ENCODE measurements at places on chromosomes 13 and 19.

GRCh38 chr19:34974646-34975045 is 10.6 kb upstream of the ZNF792 start:
- no peak for DNase-seq

- DNase-seq = no peak
Observed at GRCh38 chr13:99191900-99192399, 8.7 kb upstream of the UBAC2 start.

DNA sequence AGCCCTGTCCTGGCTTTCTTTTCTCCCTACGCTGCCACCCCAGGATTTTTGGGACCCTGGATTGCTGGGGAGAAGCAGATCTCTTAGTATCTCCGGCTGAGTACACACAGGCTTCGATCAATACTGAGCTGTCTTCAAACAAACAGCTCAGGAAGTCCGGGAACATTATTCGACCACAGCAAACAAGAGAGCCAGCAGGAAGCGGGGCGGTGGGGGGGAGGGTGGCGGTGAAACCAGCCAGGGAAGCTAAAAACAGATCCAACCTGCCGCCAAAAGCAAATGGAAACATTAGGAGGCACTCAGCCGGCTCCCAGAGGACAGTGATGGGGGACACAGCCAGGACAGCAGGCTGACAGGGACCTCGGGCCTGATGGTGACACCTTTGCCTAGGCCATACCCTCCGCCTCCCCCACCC is 12.2 kb upstream of the BCAM start:
- DNase-seq = no peak

DNA sequence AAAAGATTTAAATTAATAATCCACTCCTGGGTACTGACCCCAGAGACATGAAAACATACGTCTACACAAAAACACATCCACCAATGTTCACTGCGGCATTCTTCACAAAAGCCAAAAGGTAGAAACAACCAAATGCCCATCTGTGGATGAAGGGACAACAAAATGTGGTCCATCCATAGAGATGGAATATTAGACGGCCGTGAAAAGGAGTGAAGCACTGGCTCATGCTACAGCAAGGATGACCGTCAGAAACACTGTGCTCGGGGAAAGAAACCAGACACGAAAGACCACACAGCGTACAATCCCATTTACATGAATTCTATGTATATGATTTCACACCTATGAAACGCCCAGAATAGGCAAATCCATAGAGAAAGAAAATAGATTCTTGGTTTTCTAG is 6.1 kb downstream of the RDH13 start:
- no peak for DNase-seq

DNA sequence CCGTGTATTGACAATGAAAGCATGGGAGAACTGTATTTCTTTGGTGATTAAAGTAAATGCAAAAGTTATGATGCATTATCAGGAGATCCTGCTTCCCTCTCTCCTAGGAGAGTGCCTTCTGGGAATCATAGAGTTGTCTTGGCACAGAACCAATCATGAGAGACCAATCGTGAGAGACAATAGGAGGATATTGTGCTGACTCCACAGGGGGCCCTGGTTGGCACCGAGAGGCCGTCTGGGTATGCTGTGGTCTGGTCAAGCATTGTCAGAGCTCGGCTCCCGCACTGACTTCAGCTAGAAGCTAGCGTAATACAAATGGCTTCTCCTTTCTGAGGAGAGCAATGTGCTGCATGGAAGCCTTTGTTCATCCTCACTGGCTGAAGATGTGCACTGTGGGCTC is 131.5 kb upstream of the GJB6 start:
- no peak for DNase-seq

DNA sequence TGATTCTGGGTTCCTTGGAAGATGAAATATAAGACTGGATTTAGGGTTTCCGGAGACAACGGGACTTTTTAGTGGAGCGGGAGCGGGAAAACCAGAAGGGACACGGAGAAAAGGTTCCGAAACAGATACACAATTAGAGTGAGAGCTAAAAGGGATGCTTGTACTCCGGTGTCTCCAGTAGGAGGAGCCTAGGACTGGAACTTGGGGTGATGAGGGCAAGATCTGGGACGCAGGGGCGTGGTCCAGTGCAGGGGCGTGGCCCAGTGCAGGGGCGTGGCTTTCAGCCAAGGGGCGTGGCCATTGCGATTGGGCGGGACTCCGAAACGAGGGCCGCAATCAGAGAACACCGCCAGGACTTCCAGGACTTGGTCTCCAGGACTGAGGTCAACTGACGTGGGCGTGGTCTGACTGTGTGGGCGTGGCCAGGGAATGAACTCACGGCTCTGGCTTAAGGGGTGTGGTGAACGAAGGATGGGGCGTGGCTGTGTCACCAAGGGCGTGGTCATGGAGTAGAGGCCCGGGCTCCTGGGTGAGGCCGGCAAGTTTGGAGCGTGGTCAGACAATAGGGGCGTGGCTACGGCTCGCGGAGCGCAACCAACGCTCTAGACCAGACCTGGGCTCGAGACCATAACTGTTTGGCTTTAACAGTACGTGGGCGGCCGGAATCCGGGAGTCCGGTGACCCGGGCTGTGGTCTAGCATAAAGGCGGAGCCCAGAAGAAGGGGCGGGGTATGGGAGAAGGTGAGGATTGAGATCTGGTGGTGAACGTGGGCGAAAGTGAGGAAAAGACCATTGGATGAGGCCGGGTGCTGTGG is at the start of gene DKKL1:
DKKL1 (plus strand) TSS at position 610 of the 815 bp plus-strand sequence; CDS start at position 732, 122 bp downstream.
- peak; percentile 73 for DNase-seq

DNA sequence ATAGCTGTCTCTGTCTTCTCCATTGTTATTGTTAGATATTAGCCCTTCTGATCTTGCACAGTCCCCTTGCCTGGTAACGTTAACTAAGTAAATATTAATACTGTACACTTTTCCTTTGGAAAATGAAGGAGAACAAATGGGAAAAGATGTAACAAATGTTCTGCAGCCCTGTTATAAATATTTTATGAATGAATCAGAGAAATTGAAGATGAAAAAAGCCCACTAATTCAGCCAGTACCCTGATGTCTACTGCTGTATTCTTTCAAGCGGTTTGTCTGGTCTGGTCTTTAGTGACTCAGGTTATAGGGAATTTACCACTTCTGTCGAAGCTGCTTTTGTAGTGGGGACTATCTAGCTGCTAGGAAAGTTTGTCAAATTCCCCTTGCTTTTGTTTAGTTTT is 121.0 kb downstream of the COG6 start:
- DNase-seq = no peak

DNA sequence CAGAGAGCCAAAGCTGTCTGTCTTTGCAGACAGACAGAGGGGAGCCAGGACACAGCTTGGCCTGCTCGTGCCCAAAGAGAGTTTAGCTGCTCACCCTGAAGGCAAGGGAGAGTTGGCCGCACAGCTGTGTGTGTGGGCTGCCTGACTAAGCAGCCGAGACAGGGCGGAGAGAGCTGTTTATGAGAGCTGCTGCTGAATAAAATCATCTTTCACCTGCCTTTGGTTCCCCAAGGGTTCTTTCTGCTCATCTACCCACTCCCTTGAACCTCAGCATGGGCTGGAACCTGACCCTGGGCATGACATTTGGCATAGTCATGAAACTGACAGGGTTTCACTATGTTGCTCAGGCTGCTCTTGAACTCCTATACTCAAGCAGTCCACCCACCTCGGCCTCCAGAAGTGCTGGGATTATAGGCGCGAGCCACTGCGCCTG is 98.2 kb downstream of the RBM26 start:
- no peak for DNase-seq

- no peak for DNase-seq
Observed at GRCh38 chr19:42113641-42114348, 18.5 kb downstream of the POU2F2 start.

DNA sequence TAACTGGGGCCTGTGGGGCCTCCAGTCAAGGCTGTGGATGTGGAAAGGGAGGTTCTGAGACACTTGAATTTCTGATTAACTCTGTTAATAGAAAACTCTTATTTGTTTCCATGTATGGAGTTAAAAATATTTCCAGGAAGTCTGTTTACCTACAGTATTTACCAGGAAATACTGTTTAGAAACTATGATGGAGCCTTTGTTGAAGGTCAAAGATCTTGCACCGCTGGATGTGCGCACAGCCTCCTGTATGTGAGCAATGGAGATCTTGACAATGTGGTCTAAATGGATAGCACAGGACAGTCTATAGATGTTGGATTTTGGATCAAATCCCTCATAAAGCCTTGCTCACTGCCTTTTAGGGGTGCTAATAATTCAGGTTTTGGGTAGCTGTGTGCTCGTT is 268.4 kb downstream of the DLEU7 start:
- DNase-seq = no peak

DNA sequence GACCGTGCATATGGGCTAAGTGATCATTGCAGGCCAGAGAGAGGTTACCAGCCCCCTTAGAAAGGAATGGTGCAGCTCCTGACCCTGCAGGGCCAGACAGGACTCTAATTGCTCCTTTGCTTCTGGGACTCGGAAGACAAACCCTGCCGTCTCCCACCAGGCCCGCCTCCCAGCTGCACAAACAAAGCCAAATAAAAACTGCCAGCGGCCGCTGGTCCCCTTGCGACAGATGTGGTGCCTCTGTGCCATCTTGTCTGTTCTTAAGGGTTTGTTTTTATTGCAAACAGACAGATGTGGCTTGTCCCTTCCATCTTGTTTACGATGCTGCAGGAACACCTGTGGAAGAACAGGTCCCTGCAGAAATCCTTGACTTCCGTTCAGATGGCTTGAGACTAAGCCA is 434.4 kb upstream of the TSHZ3 start:
- DNase-seq = no peak

DNA sequence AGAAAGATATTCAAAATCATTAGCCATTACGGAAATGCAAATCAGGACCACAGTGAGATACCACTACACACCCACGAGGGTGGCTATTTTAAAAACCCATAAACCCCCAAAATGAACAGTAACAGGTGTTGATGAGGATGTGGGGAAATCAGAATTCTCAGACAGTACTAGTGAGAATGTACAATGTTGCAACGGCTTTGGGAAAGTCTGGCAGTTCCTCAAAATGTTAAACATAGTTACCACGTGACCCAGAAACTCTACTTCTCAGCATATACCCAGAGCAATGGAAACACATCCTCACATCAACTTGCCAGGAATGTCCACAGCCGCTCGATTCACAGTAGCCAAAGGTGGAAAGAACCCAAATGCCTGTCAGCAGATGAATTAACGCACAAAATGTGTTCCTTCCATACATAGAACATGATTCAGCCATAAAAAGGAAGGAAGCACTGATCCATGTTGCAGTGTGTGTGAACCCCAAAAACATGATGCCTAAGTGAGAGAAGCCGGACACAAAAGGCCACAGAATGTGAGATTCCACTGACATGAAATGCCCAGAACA is 7.0 kb downstream of the PLVAP start:
- DNase-seq = peak; percentile 22

DNA sequence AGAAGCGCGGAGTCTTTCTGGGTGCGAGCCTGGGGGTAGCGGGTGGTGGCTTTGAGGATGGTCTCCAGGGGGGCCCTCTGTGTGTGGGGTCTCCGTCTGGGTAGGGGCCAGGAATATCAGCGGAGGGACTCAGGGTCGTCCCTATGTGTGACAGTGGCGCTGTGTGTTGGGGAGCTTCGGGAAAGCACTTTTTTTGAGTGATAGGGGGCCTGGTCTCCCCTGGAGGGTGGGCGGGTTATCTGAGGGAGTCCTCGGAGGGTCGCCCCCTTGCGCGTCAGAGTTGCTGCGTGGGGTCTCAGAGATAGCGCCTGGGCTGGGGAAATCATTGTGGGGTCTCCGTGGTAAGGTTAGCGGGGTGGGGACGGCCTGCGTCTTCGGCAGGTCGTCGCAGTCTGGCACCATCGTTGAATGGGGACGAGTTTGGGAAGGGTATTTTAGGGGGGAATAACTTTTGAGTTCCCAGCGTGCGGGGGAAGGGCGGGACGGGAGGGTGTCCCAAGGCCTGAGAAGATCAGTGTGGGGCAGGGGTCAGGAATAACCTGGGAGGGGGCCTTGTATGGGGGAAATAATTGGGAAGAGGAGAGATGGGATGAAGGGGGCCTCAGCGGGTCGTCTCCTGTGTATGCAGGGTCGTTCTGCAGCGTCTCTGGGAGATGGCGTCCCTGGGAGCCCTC is 857 bp downstream of the IER2 start:
- DNase-seq = peak; percentile 39

- no peak for DNase-seq
Observed at GRCh38 chr19:38196245-38196837, 27.7 kb downstream of the DPF1 start.

GRCh38 chr19:41821003-41821735 is 23.3 kb downstream of the LYPD4 start:
- DNase-seq = peak; percentile 66

GRCh38 chr19:11693505-11694499 is 44.9 kb downstream of the ZNF823 start:
- DNase-seq = no peak

GRCh38 chr13:29472332-29472961 is 123.0 kb downstream of the SLC7A1 start:
- peak; percentile 41 for DNase-seq

DNA sequence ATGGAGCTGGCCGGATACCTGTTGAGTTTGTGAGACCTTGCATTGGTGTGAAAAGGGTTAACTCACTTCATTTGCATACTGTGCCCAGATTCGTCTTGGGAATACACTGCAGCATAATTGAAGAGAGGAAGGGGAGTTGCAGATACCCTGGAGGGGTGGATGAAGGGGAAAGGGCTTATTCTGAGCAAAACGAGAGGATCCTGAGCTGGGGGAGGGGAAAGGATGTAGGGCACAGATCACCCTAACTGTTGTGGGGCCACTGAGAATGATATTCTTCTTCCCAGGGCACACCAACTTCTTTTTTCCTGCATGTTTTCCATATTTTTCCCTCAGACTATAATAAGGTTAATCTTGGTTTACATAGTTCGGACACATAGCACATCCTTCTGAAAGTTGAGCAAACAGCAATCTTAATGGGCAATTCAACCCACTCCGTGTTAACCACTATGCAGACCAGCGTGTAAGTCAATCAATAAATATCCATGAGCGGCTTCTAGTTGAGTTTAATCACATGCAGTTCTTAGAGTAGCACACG is 11.7 kb upstream of the PTPRS start:
- no peak for DNase-seq

DNA sequence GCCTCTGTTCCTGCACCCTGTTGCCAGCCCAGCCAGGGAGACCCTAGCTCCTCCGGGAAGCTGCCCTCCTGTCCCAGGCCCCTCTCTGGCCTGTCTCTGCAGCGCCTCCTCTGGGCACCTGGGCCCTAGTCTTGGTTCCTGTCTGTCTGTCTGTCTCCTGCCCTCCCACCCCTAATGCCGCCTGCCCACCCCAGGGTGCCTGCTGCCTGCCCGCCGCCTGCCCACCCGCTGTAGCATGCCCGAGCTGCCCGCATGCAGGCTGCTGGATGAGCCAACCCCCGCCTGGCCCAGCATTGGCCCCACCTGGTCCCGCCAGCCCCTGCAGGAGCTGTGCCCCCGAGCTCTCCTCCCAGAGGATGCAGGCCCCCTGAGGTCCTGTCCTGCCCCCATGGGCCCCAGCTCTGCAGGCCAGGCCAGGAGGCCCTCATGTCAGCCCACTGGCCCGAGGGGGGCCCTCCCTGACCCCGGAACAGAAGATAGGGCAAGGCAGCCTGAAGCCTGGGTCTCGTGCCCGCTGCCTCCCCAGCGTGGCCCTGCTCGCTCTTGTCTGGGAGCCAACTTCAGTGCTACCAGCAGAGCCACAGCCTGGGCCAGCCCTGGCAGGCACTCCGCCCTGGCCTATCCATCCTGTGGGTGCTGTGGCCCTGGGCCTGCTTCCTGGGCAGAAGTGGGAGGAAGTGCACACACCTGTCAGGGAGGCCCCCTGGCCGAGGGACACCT is 5.2 kb downstream of the MAP2K7 start:
- no peak for DNase-seq

Measured in CD4-positive, alpha-beta T cell treated with Interleukin-1 beta for 1 hour (primary cell).